Tongue (tissue), 3 donors: ENCODE measurements at places on chromosomes 4 and X. TPM values are rescaled to one million over a fixed set of nuclear protein-coding genes. Genes with fewer than 3 reads are reported as not detected.

DNA sequence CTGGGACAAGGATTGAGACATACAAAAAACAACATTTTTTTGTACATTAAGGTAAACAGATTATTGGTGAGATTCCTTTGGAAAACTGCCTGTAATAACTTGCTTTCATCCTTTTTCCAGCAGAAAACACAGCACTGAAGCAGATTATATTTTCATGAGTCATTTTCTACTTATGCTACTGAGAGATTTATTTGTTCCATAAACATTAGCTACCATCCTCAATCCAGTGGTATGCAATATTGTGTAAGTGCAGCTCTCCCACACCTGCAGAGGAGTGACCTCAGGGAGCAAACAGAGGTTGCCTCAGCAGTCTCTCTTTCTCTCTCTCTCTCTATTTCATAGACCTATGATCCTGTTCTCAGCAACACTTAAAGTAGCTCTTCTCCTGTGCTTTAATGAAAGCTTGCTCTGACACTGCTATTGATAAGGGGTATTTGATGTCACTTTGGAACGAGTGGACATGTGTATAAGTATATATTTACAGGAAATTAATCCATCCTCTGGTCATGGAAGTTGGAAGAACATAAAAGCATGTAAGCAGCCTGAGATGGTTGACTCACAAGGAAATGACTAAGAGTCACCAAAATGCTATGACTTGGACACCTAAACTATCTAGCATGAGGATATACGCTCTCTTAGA lies 163.7 kb upstream of the SPANXC start:
- DNase-seq = no peak

Gene PPBP
- 2.9 TPM for total RNA-seq

Gene SMIM10L2A
- total RNA-seq = 1.4 TPM

DNA sequence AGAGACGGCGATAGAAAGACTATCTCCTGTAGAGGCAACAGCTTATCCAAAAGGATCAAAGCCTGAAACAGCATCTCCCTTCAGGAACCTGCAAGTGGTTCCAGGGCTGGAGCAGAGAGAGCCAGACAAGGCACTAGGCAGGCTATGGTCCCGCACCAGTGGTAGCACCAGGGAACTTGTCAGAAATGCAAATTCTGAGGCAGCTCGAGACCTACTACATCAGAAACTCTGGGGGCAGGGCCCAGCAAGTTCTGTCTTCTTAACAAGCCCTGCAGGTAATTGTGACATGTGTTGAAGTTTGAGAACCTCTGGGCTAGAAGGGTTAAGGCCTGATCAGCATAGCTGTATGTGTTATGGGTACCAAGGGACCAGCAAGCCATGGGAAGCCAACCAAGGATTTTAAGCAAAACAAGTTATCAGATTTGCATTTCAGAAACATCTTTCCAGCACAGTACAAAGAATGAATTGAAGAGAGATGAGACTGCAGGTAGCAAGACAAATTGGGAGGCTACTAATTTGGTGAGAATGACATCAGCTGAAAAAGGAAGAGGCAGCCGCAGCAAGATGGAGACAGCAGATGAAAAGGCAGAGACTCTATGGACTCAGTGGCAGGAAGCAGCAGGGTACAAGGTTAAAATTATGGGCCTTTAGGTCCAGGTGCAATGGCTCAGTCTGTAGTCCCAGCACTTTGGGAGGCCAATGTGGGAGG lies 139.7 kb downstream of the TSPAN5 start:
- DNase-seq = no peak

- DNase-seq = no peak
Measured at GRCh38 chrX:21699136-21699535, 41.0 kb upstream of the KLHL34 start.

GRCh38 chr4:165210566-165210965 lies 3.2 kb downstream of the KLHL2 start:
- DNase-seq = no peak

DNA sequence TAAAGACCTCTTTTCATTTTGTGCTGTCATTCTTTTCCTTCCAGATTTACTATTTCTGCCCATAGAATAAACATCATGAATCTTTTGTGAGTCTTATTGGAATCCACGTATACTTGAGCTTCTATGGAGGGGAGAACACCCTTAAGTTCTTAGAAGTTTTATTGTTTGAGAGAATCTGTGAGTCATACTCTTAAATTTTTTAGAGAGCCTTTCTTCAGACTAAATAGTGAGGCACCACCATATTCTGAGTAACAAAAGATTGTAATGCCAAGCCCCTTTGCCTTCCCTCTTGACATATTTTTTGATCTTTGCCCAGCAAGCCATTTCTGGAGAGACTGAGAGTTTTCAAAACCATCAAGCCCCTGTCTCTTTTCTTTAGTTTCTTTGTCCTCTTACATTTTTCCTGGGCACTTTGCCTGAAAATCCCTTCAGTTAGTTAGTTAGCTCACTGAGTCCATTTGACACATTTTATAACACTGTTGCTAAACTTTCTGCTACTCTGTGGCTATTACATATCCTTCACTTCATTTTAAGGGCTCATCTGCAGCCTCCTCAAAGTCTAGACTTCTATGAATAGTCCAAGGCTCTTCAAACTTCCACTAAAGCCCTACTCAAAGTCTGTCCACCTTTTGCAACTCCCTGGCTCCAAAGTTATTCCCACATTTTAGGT lies 65.3 kb upstream of the NDUFC1 start:
- DNase-seq = peak; percentile 5

DNA sequence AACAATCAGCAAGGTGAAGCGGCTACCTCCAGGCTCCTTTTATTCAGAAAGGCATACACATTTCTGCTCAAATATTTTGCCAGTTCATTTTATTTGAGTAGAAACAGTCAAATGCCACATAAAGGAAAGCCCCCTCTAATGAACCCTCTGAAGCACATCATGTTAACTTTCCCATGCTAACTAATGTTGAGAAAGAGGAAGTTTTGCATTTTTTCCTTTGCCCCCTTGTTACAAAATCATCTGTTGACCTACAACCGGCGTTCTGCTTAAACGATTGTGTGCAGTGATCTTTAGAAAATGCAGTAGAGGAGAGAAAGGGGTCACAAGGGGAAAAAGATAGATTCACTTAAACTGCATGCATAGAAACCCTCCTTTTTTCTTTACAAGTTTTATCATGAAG lies 25.2 kb upstream of the ATXN3L start:
- DNase-seq = no peak

- no peak for DNase-seq
Measured at GRCh38 chr4:13527981-13528820, 16.1 kb downstream of the NKX3-2 start.

DNA sequence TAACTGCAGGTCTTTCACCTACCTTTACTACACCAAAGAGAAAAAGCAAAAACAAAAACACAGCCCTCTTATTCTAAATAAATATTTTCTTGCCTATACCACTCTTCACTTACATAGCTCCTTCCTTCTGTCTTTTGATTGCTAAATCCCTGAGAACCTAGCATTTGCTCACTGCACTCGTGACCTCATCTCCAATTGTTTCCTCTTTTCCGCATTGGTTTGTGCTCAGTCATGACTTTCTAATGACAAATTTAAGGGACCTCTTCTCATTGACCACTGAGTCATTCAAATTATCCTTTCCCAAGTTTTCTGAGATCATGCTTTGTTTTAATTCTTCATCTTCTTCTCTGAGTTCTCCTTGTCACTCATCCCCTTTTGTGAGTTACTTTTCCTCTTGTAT lies 1697.1 kb downstream of the STIM2 start:
- no peak for DNase-seq

GRCh38 chr4:37758226-37758625 lies 68.3 kb upstream of the PGM2 start:
- peak; percentile 64 for DNase-seq

Gene VEGFC
- total RNA-seq = 8.7 TPM

- no peak for DNase-seq
Measured at GRCh38 chr4:105389167-105389566, 84.7 kb downstream of the PPA2 start.

- no peak for DNase-seq
Measured at GRCh38 chr4:38614231-38614630, 49.8 kb upstream of the KLF3 start.

DNA sequence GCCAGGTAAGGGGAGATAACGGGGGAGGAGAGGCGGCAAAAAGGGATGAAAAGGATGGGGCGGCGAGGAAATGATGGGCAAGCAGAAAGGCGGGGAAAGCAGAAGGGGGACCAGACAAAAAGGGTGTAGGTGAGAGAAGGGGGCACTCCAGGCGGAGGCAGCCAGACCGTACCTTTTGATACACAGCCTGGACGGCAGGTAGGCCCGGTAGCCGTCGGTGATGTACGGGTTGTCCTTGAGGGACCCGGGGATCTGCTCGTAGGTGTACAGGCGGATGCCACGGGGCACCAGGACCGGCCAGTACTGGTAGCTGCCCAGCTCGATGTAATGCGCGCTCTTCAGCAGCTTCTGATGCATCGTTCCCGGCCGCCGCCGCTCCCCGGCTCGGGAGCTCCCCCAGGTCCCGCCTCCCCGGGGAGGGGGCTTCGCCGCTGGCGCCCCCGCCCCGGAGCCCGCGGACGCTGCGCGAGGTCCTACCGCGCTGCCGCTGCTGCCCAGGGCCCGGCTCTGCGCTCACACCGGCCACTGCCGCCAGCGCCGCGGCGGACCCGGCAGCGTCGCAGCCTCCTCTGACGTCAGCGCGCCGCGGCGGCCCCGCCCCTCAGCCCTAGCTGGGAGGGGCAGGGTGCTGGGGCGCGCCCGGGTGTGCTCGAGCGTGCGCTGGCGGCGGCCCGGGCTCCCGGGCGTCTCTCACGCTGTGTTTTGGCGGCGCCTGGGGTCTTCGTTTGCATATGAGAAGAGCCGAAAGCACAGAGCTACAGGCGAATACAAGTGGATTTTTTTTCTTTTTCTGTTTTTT lies at the start of gene PAQR3:
Gene PAQR3, minus strand, starts transcription at position 571 of the 799 bp plus-strand sequence. Its CDS starts 214 bp downstream, at position 357.
- peak; percentile 94 for DNase-seq

- DNase-seq = no peak
Measured at GRCh38 chr4:58093352-58093751, 983.2 kb upstream of the IGFBP7 start.
